ENCODE measurements at places on chromosomes 6 and 20.

DNA sequence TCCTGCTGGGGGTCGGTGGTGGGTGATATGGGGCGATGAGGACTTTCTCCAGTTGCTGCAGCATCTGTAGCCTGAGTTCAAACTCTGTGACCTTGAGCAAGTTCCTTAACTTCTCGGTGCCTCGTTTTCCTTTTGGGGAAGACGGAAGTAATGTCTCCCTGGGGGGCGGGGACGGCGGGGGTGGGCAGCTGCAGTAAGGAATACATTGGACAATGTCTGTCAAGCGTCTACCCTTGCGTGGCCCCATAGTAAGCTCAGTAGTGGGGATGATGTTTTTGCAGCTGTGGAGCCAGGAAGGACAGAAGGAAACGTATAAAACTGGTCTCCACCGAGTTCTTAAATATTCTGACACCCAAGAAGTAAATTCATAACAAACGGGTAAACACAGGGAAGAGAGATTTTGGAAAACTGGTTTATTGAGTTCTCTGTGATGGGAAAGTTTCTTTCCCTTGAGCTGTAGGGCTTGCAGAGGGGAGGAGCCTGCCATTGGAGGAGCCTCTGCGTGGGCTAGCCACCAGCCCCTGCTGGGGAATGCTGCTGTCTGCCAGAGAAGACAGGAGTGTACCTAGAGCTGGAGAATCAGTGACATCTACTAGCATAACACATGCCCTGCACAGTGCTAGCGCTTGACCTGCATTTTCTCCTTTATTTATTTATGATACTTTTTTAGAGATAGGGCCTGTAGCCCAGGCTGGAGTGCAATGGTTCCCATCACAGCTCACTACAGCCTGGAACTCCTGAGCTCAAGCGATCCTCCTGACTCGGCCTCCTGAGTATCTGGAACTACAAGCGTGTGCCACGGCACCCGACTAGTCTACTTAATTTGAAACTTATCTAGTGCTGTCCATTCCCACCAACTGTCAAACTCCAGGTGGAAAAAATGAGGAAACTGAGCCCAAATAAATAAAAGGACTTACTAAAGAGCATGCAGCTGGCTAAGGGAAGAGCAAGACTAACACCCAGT is 1.2 kb upstream of the ACSS1 start:
- no peak for DNase-seq

- DNase-seq, result no peak
Measured at GRCh38 chr20:22368235-22368634, 216.1 kb downstream of the FOXA2 start.

GRCh38 chr6:134805168-134805567 is 144.7 kb downstream of the ALDH8A1 start:
- no peak for DNase-seq

DNA sequence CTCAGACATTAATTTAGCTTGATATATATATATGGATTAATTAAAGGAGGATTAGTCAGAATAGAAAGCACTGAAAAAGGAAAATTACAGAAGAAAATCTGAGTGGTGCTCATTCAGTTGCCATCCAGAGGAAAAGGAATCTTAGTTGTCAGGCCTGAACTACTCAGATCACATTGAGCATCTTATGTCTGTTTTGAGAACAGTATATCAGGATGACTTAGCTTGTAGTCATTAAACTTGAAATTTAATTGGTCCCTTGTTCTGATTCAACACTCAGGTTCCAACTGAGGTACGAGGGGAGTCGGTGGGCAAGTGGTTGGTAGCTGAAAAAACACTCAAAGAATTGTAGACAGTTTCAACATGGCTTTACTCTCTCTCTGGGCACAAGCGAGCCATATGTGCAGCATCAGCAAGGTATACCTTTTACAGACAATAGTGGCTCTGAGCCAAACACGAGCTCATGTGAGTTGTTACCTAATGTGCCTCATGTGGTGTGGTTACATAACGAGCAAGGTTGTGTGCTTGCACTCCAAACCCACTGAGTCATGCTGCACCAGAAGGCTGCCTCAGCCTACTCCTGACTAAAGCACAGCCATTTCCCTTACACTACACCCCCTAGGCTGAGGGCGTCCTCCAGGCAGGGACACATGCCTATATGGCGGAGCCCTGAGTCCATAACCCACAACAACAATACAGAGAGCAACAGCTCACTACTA is 73.0 kb upstream of the HMGN3 start:
- no peak for DNase-seq

- DNase-seq, result no peak
Measured at GRCh38 chr6:135073756-135074393, 19.3 kb upstream of the HBS1L start.

- DNase-seq, result no peak
Measured at GRCh38 chr6:3911614-3912336, 62.6 kb downstream of the FAM50B start.

- DNase-seq, result no peak
Measured at GRCh38 chr6:33160728-33161344, 31.4 kb downstream of the COL11A2 start.

- DNase-seq, result no peak
Measured at GRCh38 chr6:66930559-66931290, 1223.7 kb upstream of the EYS start.

- DNase-seq, result no peak
Measured at GRCh38 chr6:133431031-133431430, 189.9 kb downstream of the EYA4 start.

DNA sequence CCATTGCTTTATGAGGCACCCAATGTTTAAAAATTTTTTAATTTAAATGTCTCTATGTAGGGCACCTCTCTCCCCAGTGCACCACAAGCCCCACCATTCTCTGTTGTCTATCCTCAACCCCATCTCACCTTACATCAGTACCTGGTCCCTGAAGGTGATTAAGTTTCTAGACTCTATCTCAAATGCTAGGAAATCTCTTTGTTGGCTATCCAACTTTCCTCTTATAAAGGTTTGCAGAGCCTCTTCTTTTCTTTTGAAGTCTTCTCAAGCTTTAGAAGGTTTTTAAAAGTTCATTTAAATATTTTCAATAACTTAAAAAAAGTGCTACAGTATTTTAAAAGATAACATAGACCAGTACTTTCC is 76.5 kb upstream of the TBC1D7 start:
- no peak for DNase-seq

DNA sequence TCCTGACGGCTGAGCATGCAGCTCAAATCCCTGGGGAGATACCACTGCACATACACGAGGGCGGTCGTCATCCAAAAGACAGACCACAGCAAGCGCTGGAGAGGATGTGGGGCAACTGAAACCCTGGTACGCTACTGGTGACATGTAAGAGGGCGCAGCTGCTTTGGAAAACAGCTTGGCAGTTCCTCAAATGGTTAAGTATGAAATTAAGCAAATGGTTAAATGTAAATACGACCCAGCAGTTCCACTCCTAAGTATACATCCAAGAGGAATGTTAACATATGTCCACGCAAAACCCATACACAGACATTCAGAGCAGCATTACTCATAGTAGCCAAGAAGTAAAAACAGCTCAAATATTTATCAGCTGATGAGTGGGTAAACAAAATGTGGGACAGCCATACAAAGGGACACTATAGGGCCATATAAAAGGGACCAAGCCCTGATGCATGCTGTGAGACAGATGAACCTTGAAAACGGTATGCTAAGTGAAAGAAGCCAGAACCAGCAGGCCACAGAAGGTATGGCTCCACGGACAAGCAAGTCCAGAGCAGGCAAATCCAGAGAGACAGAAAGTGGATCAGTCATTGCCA is 38.5 kb downstream of the RIPOR3 start:
- DNase-seq, result no peak

DNA sequence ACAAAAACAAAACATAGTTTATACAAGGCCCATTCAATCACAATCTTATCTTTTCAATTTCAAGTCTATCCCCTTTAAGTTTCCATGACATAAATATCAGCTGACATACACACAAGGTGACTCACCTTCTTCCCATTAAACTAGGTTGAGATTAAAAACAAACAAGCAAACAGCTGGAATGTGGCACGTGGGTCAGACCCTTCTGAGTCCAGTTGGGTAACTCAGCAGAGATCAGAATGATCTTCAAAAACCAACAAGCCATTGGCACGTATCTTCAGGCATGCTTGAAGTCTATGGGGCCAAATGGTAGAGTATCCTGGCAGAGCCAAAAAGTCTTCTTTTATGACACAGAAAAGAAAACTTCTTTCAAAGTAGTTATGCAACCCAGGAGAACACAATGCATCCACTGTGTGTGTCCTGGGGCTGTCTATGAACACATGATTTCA is 603.5 kb upstream of the CITED2 start:
- DNase-seq, result no peak

DNA sequence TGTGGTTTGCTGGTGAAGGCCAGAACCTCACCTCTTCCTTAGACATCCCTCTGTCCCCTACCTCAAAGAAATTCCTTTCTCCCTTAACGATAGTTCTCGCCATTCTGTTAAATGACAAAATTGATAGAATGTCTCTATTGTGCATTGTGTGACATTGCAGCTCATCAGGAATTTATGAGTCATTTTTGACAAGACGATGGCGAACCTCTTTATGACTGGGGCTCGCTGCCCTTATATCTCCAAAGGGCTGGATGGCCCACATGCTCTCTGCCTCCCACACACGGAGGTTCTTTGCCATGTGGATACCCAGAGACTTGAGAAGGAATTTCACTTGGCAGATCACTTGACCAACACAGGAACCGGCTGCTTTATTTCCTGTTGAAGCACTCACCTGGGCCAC is 66.8 kb upstream of the RPS6KA2 start:
- DNase-seq, result no peak

- DNase-seq, result no peak
Measured at GRCh38 chr20:20887593-20888265, 175.3 kb upstream of the RALGAPA2 start.

DNA sequence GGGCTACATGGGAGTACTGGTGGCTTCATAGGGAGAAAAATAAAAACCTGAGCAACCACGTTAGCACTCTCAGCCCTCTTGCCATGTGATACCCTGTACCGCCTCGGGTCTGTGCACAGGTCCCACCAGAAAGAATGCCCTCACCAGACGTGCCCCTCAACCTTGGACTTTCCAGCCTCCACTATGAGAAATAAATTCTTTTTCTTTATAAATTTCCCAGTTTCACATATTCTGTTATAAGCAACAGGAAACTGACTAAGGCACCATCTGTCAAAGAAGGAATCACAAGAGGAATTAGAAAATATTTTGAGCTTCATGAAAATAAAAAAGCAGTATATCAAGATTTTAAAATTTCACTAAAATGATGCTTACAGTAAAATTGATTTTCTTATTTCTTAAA is 168.4 kb upstream of the BMP5 start:
- DNase-seq, result no peak

DNA sequence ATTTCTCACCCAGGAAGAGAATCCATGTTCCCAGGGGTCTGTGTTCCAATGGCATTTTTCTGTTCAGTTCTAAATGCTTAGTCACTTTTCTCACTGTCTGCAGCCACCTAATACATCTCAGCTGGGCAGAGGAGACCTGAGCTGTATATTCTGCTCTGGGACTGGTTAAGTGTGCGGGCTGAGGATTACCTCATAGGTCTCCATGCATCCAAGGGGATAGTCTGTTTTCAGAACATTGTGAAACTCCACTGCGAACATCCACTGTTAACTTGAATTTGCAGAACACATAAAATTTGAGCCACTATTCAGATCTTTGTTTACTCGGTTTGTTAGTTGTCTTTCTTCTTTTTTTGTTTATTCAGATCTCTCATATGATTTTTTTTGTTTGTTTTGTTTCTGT is 947.1 kb downstream of the TFAP2A start:
- no peak for DNase-seq

DNA sequence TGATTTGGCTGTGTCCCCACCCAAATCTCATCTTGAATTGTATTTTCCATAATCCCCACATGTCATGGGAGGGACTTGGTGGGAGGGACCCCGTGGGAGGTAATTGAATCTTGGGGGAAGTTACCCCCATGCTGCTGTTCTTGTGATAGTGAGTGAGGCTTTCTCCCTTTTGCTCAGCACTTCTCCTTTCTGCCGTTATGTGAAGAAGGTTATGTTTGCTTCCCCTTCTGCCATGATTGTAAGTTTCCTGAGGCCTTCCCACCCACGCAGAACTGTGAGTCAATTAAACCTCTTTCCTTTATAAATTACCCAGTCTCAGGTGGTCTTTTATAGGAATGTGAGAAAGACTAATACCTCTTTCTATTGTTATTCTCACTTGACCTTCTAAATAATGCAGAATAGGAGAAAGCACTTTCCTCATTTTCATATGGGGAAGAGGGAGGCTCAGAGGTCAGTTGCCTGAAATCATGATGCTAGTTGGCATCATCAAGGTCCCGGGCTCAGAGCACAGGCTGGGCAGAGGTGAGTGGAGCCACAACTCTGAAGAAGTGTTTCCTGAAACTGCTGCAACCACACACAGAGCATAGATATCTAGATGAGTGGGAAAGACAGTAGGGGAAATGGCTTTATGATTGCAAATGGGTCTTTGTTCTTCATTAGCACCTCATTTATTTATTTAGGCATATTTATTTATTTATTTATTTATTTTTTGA is 191.0 kb downstream of the QKI start:
- no peak for DNase-seq

GRCh38 chr6:83878902-83879644 is 19.6 kb downstream of the CYB5R4 start:
- no peak for DNase-seq

DNA sequence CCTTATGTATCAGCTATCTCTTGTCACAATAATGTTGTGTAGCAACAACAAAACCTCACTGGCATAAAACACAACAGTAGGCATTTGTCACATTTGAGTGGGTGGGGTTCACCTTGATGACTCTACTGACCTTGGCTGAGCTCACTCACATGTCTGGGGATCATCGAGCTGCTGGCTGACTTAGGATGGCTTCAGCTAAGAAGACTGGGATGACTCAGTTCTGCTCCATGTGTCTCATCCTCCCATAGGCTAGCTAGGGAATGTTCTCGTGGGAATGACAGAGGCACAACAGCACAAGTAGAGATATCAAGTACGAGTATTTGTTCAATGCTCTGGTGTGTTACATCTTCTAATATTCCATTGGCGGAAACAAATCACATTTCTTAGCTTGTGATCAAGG is 167.9 kb downstream of the PLCB1 start:
- no peak for DNase-seq

DNA sequence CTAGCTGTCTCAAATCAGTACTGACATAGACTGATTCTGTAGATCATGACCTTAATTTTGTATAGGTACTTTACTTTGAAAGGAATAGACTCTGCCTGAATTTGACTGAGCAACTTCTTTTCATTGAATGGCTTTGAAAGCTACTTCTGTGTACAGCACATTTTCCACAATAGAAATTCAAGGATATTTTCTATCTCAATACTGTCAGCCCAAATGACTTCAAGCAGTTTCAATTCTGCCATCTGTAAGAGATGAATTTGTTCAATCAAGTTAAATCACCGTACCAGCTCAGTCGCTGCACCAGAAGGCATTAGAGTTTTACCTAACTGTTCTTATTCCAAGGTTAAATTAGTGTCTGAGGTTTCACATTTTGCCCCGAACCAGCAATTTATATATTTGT is 107.0 kb upstream of the EYS start:
- DNase-seq, result no peak

Data from stimulated activated CD4-positive, alpha-beta T cell treated with anti-CD3 and anti-CD28 coated beads, Interleukin-4, amount 100 ng/mL, for 4 hours (primary cell).